ENCODE measurements at places on chromosomes 2 and 18.

GRCh38 chr2:42795841-42796301, 3.5 kb upstream of the HAAO start:
- DNase-seq = no peak

DNA sequence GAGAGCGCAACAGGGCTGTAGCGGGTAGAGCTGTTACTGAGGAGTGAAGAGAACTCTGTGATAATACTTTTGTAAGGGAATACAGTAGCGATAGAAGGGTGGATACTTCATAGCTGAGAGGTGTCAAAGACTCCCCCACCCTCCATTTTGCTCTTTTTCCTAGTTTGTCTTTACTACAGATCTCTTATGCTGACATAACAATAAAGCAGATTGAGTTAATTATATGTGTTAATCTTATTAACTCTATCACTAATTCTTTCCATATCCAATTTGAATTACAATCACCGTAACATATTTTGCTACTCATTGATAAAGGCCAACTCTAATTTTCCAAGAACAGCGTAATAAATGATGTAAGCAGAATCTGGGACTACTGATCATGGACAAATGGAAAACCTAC, 57.1 kb downstream of the UGP2 start:
- no peak for DNase-seq

- no peak for DNase-seq
These were observed 42.4 kb downstream of the KIF5C start for GRCh38 chr2:148917431-148917830.

- no peak for DNase-seq
These were observed 13.7 kb downstream of the COLEC11 start for GRCh38 chr2:3608373-3609278.
